Glutamatergic neuron (in vitro differentiated cells): ENCODE measurements at places on chromosomes 3 and 15.
A peak's percentile ranks its signal among the peaks of the same experiment; 100 is the strongest.

DNA sequence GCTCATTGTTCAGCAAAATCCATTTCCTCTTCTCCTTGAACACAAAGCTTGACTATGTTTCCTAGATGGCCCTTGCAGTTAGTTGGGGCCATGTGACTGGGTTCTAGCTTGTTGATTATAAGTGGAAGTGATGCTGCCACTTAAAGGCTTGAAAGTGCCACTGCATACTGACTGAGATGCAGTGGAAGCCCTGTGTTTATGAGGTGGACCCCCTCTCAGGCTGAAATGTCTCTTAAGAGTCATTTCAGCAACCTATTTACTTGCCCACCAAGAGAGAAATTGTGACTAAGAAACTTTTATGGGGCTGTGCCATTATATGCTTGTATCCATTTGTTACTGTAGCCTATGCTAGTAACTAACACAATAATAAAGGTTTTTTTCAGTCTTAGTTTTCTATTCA, 8.4 kb upstream of the ANP32A start:
- DNase-seq = no peak

DNA sequence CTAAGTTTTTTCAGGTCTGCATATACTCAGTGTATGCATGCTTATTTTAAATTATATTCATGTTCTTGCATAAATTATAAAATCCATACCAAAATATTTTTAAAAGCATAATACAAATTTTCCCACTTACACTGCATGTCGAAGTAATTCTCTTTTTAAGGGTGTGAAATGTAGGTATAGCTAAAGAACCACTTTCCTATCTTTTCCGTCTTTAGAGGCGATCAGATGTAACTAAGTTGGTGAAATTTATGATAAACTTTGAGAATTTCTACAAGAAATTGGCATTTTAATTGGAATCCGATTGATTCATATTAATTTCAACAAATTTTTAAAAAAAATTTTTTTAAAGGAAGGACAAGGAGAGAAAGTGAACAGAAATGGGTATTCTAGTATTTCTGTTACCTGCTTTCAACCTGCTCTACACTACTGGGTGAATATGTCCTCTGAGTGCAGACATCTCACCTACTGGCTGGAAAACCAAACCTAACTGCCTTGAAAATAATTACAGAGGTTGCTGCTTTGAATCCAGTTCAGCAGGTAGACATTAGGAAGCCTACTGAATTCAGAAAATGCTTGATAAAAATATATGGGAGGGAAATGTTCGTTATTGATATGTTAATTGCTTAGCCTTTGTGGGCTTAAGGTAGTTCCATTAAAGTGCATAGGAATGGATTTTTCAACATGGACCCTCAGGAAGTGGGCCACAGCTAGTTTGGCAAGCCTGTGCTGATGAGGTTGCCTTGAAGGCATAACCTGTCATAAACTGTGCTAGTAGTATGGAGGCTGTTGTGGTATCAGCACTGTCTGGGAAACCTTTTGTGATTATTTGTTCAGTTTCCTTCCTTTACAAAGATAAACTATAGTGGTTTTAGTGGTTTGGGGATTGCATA, 5.1 kb downstream of the TRIM71 start:
- no peak for DNase-seq

DNA sequence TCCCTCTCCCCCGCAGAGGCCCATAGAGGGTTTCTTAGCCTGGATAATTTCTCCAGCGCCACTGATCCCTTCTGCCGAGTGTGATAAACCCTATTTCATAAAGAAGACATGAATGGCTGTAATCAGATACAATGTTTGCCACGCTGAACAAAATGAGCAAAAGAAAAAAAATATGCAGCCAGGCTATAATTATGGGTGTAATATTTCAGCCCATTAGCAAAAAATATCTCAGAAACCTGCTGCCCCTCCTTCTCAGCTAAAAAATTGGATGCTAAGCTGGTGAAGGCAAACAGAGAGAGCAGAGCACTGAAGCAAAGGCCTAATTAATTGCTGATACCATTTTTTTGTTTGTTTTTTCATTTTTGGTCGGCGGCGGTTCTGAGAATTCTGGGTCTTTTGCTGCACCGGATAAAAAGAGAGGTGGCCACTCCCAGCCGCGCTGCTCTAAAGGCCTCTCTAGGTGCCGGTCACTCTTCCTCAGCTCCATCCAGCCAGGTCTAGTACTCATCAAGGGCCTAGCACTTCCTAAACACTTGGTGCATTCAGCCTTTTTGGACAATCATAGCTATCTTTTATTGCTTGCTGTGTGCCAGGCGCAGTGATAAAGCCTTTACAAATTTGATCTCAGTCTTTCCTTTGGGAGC, 128.7 kb upstream of the TLE3 start:
- no peak for DNase-seq

GRCh38 chr3:158918008-158918407, 116.2 kb downstream of the MFSD1 start:
- DNase-seq = peak; percentile 71
